ENCODE measurements at places on chromosomes 4 and X.

- DNase-seq: no peak
These were observed 127.2 kb upstream of the MAP3K15 start for GRCh38 chrX:19642241-19643109.

DNA sequence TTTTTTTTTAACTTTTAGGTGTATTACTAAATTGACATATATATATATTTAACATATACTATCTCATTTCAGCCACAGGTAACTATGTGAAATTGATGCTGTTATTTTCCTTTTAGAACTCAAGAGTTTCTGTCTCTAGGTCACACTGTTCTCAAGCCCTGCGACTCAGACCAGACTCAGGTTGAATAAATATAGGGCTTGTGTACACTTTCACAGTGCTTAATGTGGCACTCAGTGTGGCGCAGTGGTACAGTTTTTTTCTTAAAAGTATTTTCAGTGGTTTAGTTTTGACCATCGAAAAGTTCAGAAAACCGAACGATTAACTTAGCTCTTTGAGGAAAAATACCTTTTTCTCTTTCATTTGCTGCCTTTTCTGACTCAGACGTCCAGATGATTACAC, 24.7 kb downstream of the PACRGL start:
- no peak for DNase-seq

DNA sequence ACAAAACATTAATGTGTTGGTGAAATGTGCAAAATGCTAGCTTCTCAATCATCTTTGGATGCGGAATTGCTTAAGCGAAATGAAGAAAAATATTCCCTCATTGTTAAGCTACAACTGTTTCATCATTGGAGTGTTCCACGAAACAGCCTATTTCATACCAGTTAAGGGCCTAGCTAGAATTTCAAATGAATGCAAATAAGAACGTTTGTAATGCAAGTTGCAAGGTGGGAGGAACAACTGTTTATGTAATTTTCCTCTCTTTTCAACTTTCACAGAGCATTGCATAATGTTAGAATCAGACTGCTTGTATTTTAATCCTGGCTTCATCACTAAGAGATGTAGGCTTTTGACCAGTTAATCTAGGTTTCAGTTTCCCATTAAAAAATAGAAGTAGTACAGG, 480.1 kb downstream of the IL1RAPL1 start:
- no peak for DNase-seq

- peak; percentile 79 for DNase-seq
These were observed 4.2 kb upstream of the TMSB4X start for GRCh38 chrX:12970691-12971202.

- DNase-seq: no peak
These were observed 33.0 kb downstream of the TSPAN5 start for GRCh38 chr4:98625399-98625798.

DNA sequence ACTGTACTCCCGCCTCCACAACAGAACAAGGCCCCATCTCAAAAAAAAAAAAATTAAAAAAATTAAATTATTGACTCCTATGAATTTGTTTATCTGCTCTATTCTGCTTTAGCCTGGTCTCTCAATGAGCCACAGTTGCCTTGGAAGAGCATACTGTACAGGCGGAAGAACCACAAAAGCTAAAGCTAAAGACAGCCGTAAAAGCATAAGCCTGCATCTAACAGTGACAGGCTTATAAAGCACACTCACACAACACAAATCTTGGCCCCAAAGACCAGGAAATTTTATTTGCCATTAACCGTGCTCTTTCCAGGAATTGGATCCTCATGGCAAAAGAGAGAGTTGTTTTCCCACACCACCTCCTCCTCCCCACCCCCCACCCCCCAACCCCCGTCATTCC, 53.5 kb upstream of the KLF3 start:
- no peak for DNase-seq
